Mesothelial cell of epicardium (in vitro differentiated cells): ENCODE measurements at places on chromosomes 7 and 10.

GRCh38 chr10:48883701-48884100, 55.9 kb downstream of the LRRC18 start:
- DNase-seq: no peak

GRCh38 chr7:40027545-40027944, 77.5 kb downstream of the CDK13 start:
- DNase-seq: no peak

DNA sequence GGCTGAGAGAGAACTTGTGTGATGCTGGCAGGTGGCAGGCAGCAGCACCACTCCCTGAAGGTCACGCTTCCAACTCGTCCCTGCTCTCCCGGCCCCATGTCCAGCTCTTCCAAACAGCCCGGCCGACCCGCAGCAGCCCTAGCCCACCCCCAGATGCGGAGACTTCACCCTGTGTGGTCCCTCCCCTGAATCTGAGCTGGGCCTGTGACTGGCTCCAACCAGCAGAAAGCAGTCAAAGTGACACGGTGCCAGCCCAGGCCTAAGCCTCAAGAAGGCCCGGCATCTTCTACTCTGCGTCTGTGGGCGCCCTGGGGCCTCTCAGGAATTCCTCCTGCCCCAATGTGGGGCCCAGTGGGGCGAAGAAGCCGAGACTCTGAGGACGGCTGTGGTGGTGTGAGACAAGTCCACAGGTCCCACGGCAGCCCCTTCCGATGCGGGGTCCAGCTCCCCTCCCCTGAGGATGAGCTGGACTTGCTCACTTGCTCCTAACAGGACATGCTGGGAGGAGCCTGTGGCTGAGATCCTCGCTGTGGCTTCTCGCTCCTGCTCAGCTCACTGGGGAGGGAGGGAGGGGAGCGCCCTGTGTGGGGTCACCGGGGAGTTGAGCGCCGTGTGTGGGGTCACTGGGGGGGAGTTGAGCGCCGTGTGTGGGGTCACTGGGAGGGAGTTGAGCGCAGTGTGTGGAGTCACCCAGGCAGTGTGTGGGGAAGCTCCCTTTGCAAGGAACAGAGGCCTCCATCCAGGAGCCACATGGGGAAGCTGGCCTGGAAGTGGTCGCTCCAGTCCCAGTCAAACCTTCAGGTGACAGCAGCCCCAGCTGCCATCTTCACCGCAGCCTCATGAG, 9.5 kb downstream of the STK32C start:
- DNase-seq: no peak

DNA sequence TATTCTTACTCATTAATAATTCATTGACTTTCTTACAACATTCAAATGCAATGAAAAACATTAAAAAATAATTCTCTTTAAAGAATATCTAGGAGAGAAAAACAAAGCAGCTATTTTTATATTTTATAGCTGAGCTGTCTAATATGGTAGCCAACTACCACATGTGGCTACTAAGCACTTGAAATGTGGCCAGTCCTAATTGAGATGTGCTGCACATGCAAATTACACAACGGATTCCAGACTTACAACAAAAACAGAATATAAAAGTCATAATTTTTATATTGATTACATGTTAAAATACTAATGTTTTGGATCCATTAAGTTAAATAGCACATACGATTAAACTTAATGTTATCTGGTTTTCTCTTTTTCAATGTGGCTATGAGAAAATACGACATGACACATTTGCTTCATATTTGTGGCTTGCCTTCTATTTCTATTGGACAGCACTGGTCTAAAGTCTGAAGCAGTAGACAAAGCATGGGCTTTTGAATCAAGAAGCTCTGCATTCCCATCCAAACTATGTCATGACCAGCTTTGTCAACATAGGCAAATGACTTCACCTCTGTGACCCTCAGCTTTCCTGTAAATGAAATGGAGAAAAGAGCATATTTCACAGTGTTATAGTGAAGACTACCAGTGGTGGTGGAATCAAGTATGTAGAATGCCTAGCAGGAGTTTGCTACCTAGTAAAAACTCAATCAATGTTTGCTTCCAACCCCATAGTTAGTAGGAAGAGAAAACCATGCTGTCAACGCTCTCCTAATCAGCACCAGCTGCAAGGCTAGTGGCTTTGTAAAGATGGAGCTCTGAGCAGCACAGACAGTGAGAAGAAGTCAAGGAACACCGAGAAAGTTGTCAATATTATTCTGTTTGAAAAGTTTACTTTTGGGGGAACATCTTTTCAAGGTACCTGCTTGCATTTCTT, 37.1 kb upstream of the GDF10 start:
- DNase-seq: no peak

DNA sequence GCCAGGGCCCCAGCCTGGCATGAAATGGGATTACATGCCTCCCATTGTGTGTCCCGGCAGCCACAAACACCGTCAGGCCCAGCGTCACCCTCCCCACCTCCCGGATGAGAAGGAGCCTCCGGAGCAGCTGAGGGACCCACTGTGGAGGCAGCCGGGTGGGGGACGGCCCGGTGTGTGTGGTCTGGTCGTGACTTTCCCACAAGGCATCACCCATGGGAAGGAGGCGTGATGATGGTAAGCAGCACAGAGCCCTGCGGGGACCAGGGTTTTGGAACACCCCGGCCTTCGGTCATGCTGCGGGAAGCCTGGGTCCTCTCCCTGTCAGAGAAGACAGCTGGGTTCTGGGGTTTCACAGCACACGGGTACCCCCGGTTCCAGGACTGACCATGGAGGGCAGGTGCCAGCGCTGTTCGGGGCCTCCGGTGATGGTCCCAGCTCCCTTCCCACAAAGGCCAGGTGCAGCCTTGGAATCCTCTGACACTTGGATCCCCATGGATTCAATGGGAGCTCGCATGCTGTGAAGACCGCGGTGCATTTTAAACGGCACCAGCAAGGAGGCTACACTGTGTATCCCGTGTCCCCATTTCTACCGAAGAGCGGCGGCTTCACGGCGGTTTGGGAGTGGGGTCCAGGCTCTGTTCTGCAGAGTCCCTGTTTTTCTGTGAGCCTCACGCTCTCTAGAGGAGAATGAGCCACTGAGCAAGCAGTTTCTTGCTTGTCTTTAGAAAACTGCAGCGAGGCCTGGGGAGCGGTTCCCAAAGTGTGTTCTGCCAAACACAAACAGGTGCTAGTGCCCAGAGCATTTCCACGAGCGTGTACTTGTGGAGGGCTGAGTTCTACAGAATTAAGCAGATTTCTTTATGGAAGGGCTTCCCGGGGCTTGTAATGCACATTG, 336.0 kb downstream of the ADARB2 start:
- DNase-seq: no peak

- no peak for DNase-seq
Observed at GRCh38 chr10:52706332-52707070, 66.1 kb downstream of the MBL2 start.

GRCh38 chr7:39465055-39465929, 100.9 kb upstream of the YAE1 start:
- no peak for DNase-seq
